ENCODE measurements at places on chromosomes 7 and 10.

GRCh38 chr10:106502641-106503040, 661.9 kb downstream of the SORCS1 start:
- no peak for DNase-seq

DNA sequence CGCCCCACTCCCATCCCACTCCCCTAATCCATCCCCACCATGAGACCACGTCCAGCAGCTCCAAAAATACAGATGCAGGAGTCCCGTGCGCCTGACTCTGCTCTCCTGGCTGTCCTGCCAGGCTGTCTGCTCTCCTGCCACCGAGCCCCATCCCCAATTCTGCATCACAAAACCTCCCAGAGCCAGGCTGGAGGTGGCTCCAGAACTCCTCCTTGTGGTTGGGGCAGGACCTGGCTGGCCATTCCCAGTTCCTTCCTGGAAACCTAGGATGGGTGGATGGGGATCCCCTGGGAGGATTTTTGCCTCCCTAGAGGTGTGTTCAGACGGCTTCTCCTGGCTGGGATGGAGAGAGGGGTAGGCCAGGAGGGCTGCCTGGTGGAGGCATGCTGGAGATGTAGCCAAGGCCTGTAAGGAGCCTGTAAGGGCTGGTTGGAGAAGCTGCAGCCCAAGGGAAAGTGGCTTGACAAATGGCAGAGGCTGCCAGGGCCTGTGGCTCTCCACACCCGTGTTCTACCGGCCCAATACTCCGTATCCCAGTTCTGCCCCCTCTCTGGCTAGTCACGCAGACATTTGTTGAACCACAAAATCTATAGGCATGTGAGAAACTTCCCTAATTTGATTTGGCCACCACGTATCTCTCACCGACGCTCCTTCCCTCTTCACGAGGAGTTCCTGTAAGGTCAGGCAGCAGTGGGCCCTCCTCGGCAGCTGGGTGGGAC, 99.3 kb downstream of the ARHGAP22 start:
- DNase-seq: no peak

DNA sequence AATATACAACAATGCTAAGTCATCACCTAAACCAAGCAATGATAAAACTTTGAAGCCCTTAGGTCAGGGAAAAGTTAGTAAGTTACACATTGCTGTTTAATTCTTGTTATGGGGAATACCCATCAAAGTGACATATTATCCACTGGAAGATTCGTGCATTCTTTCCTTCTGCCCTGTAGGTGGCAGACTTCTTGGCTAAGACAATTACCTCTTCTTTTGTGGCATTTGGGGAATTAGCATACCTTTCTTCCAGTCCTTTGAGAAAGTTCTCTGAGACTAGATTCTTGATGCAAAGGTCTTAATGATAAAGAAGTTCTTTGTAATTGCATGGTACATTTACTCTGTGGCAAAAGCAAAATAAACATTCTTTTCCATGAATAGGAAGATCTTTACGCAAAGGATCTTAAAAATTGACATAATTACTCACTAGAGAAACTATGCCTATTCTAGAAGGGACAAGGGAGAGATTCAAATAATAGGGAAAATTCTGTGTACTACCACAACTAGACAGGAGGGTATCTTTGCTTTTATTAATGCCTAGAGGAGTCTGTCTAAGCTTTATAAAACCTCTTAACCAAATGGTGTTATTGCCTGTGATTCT, 395.9 kb downstream of the GRM8 start:
- DNase-seq: no peak

DNA sequence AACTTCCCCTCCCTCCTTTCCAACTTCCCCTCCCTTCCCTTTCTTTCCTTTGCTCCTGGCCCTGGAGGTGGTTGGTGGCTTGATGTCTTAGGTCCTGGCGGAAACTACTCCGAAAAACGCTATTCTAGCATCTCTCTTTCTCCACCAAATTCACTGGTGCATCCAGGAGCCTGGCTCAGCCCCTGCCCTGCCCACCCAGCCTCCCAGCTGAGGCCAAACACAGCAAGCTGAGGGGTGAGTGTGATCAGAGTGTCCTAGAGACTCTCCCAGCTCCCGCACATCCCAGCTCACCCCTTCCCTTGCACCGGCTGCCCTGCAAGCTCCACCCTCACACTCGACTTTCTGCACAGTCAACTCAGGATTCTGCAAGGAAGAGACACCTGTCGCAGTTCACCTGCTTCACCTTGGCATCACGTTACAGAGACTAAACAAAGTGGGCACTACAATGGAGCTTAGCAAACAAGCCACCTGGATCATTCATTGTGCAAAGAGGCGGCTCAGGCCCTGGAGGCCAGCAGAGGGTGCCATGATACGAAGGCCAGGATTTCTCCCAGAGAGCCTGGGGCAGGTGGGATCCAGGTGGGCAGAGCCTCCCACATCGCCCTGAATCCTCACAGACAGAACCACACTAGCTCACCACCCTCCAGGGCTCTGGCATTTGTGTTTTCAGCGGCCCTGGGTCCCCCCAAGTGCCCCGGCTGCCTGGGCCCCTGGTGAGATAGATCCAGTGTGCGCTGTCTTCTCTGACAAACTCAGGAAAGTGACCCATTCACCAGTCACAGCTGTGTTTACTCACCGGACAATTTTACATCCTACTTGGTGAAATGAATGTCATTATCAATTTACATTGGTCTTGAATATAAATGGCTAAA, 169.6 kb downstream of the TCERG1L start:
- no peak for DNase-seq

DNA sequence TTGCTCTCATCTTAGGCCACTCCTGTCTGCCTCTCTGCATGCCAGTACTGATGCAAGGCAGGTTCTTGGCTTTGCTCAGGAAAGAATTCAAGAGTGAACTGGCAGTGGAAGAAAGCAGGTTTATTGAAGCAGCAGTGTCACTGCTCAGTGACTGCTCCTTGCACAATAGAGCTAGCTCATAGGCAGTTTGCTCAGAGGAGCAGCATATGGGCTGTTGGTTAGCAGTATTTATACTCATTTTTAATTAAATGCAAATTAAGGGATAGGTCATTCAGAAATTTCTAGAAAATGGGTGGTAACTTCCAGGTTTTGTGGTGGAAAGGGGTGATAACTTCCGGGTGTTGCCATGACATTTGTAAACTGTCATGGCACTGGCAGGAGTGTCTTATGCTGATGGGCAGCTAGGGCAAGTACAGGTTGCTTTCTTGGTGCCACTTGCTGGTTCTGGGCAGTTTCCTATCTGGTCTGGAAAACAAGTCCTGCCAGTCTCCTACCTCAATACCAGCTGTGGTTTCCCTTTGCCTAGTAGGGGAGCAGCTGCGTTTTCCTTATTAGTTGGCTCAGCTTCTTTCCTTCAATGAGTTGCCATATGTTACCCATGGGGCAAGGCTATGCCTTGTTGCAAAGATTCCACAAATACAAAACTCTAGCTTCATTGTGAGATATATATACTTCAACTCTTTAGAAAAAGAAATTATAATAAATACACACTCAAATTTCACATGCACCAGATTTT, 64.8 kb upstream of the CALD1 start:
- no peak for DNase-seq

DNA sequence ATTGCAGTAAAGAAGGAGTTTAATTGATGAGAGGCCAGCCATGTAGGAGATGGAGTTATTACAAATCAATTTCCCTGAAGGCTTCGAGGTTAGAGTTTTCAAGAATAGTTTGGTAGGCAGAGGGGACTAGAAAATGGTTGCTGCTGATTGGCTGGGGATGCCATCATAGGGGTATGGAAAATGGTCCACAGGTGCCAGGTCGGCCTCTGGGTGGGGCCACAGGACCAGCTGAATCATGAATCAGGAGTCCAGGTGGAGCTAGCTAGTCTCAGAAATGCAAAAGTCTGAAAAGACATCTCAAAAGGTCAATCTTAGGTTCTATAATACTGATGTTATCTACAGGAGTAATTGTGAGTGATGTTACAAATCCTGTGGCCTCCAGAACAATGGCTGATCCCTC, 714.0 kb upstream of the GHITM start:
- DNase-seq: no peak

DNA sequence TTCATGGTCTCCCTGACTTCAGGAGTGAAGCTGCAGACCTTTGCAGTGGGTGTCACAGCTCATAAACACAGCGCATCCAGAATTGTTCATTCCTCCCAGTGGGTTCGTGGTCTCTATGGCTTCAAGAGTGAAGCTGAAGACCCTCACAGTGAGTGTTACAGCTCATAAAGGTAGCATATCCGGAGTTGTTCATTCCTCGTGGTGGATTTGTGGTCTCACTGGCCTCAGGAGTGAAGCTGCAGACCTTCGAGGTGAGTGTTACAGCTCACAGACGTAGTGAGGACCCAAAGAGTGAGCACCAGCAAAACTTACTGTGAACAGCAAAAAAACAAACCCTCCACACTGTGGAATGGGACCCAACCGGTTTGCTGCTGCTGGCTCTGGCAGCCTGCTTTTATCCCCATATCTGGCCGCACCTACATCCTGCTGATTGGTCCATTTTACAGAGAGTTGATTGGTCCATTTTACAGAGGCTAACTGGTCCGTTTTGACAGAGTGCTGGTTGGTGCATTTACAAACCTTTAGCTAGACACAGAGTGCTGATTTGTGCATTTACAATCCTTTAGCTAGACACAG, 308.8 kb downstream of the PTPRN2 start:
- no peak for DNase-seq

- DNase-seq: no peak
Observed at GRCh38 chr7:33854178-33854577, 51.2 kb upstream of the BMPER start.

GRCh38 chr10:121171825-121172787, 320.9 kb downstream of the WDR11 start:
- no peak for DNase-seq

GRCh38 chr7:159109653-159110035, 35.0 kb downstream of the VIPR2 start:
- DNase-seq: no peak

DNA sequence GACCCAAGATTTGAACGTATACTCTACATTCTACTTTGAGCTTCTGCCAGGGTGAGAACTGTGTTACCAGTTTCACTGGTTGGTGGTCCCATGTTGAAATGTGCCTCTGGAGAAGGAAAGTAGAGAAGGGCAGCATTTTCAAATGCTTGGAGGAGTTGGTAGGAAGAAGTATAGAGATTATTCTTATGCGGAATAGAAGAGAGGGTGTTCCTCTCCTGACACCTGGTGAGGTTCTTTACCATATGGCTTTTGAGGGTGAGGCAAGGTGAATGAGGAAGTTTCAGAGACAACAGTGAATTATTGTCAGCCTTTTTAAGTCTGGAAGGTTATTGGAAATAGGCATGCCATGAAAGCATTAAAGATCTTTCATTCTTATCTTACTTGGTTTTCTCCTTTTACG, 34.3 kb downstream of the R3HCC1L start:
- no peak for DNase-seq

GRCh38 chr7:70480927-70481569, 650.9 kb upstream of the GALNT17 start:
- DNase-seq: no peak

GRCh38 chr7:44884621-44885393, 523 bp downstream of the PURB start:
- peak; percentile 41 for DNase-seq

GRCh38 chr7:28328822-28329660, 83.3 kb upstream of the CREB5 start:
- no peak for DNase-seq

- DNase-seq: no peak
Observed at GRCh38 chr10:91552274-91553095, 80.4 kb downstream of the PPP1R3C start.

DNA sequence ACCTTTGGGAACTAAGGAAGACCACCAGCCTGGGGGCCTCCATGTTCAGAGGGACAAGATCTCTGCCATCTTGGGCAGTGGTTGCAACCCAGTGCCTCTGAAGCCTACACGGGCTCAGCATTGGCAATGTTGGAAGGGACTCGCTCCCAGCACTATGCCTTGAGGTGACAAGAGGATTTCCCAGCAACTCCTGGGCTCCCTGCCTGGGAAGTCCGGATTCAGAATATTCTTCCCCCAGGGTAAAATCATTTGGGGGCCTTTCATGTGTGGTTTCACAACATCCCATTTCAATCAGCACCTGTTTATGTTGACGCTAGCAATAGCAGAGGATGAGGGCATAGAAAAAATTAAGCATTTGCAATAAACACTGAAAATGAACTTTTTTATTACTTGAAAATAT, 509.8 kb upstream of the MGMT start:
- no peak for DNase-seq

- no peak for DNase-seq
Observed at GRCh38 chr7:48458701-48459524, 287.7 kb downstream of the ABCA13 start.

GRCh38 chr10:70920519-70920918, 32.2 kb upstream of the PCBD1 start:
- DNase-seq: no peak

- DNase-seq: no peak
Observed at GRCh38 chr7:55177068-55177530, 158.3 kb downstream of the EGFR start.

GRCh38 chr7:149723795-149724495, 49.4 kb downstream of the ZNF467 start:
- DNase-seq: no peak

GRCh38 chr7:20798694-20799121, 12.0 kb upstream of the SP8 start:
- DNase-seq: no peak

GRCh38 chr7:33190688-33191304, 61.4 kb downstream of the BBS9 start:
- no peak for DNase-seq

GRCh38 chr7:86968618-86969017, 90.8 kb downstream of the ELAPOR2 start:
- DNase-seq: no peak

DNA sequence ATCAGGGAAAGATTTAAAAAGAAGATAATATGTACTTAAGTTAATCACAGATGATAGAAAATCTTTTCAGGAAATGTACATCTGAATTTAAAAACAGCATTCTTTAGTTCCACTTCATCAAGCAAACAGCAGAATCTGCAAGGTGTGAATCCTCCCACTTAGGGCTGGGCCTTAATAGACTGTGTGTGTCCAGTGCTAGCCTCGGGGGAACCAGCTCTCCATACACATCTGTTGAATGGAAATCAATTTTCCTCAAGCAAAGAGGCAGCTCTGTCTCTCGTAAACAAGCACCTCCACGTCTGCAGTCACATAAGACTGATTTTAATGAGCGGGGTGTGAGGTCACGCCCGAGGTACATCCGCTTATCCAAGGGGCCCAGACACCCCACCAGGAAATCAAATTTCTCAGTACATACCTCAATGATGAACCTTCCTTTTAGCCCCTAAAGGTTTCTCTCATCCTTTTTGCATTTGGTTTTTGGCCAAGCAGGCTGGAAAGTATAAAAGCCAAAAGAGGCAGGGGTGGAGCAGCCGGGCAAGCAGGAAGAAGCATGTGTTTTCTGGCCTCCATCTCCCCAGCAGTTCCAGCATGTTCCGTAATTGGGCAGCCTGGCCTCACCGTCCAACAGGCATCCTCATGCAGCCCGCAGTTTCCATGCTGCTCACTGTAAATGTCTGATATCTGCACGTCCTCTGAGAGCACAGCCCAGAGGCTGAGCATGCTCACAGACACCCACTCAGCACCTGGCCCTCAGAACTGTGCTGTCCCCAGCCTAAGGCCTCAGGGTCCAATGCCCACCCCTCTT, 131.3 kb downstream of the GLI3 start:
- no peak for DNase-seq

Data from dorsolateral prefrontal cortex (tissue), 122 donors.